ENCODE measurements at places on chromosomes 1 and 21.

DNA sequence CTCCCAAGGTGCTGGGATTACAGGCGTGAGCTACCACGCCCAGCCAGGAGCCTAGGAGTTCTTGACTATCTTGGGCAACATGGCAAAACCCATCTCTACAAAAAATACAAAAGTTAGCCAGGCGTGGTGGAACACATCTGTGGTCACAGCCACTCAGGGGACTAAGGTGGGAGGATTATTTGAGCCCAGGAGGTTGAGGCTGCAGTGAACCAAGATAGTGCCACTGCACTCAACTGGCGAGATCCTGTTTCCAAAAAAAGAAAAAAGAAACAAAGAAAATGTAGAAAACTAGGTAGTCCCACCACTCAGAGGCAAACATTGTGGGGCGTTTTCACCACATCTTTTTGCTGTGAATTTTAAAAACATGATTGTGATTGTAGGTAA is 141.3 kb downstream of the ZZZ3 start:
- no peak for DNase-seq

DNA sequence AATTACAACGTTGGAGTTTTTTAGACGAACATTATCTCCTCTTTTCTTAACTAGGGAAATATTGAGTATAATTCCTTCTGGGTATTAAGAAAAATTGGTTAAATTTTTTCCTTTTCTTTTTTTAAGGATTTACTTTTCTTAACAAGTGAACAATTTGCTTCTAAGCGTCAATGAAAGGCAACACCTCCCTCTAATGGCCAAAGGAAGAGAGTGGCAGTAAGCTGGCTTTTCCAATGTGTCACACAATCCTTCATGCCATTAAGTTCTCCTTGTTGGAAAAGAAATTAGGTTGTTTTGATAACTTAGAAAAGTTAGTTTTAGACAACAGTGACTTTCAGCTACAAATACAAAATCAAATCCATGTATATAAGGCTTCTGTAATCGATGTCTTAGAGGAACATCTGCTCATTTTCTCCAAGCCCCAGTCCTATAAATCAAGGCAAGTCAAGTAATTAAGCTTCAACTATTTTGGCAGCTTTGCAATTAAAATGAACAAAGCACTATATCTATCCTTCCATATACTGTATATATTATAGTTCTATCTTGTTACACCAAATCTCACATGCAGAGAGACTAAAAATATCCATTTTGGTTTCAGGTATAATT is 62.8 kb downstream of the EDEM3 start:
- DNase-seq, result no peak

DNA sequence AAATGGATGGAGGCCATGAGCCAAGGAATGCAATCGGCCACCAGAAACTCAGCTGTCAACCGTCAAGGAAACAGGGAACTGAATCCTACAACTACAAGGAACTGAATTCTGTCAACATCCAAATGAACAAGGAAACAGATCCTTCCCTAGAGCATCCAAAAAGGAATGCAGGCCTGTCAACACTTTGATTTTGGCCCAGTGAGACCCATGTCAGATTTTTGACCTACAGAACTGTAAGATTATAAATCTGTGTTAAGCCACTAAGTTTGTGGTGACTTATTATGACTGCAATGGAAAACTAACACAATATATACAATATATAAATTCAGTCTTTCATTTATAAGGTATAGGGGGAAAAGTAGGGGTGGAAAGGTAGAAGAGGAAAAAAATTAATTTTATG is 55.3 kb downstream of the SHCBP1L start:
- DNase-seq, result no peak

- DNase-seq, result no peak
Measured at GRCh38 chr1:82785268-82785790, 984.6 kb downstream of the ADGRL2 start.

DNA sequence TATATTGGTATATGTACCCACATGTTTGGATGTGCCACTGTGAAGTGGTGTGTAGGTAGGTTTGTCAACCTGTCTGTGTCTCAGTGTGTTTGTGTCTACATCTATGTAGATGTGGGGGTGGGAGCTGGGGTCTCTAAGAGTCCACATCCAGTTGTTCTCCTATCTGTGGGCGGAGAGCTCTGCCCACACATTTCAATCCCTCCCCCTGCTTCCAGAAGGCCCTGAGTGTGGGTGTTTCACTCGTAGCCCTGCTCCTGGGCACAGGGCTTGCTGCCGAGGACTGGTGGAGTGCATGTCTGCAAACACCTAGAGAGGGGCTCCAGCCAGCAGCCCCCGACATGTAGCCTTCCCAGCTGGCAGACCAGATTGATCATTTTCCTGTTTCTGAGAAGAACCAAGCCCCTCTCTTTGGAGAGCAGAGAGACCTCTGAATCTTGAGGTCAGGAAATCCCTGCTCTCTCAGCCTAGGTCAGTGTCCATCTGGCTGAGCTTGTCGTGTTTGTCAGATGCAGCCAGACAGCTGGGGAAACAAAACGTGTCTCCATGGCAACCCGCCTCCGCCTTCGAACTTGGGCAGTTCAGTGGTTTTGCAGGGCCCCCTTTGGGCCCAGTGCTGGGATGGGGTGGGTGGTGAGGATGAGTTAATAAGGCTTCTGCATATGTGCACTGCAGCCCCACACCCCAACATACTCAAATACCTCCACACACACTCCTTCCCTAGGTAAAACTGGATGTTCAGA is 31.2 kb upstream of the SYNC start:
- DNase-seq, result no peak

- DNase-seq, result no peak
Measured at GRCh38 chr1:209107535-209107934, 476.0 kb upstream of the CAMK1G start.

DNA sequence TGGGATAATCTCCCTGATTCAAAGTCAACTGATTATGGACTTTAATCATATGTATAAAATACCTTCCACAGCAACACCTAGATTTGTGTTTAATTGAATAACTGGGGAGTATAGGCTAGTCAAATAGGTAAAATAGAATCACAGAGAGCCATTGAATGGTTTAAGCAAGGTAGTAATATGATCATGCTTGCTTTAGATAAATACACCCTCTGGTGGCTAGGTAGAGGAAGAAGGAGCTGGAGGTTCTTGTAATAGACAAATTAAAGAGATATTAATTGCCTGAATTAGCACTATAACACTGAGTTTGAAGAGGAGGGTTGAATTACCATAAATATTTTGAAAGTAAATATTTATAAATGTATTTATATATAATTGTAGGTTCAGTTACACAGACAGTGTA is 40.3 kb downstream of the DIRAS3 start:
- no peak for DNase-seq

DNA sequence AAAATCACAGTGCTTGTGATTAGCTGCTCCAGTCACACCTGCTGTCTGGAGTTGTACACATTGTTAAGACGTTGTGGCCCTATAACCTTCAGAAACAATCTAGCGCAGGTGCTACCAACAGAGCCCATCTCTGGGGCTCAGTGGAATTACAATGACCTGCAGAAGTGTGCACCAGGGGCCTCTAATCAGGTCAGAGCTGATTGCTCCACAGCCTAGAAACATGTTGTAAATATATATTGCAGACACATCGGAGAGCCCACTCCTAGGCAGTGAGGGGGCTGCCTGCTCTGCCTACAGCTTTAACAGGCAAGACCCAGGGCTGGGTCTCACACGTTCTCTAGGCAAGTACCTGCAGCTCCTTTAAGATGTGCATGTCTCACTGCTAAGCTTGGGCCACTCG is 302.0 kb downstream of the SIPA1L2 start:
- DNase-seq, result no peak

DNA sequence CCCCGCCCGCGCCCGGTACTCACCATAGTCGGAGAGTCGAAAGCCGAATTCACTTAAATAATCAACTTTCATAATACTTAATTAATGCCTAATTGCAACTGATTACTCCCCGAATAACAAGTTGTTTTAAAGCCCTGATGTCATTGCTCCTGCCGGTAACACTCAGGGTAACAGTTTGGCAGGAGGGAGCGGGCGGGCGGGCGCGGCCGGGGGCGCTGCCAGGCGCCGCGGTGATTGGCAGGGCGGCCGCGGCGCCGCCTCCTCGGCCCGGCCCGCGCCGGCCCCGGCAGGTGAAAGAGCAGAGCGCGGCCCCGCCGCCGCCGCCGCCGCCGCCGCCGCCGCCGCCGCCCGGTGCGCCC is 102.2 kb downstream of the CASZ1 start:
- DNase-seq, result no peak

DNA sequence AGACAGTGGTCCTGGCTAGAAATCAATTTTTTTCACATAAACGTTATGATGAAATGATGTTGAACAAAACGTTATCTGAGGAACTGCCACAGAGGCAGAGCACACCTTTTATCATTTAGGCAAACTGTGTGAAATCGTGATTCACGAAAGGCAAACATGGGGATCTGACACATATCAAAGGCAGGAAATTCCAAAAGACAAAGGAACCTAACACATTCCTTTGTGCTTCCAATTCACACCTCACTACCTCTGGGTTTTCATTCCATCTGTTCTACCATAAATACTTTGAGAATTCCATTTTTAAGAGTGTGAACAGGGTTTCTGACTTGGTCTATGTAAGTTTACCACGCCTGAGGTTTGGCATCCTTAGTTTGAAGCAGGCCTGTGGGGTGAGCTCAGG is 119.5 kb upstream of the KRTAP19-8 start:
- DNase-seq, result no peak

- no peak for DNase-seq
Measured at GRCh38 chr1:117669572-117669971, 63.7 kb downstream of the TENT5C start.

DNA sequence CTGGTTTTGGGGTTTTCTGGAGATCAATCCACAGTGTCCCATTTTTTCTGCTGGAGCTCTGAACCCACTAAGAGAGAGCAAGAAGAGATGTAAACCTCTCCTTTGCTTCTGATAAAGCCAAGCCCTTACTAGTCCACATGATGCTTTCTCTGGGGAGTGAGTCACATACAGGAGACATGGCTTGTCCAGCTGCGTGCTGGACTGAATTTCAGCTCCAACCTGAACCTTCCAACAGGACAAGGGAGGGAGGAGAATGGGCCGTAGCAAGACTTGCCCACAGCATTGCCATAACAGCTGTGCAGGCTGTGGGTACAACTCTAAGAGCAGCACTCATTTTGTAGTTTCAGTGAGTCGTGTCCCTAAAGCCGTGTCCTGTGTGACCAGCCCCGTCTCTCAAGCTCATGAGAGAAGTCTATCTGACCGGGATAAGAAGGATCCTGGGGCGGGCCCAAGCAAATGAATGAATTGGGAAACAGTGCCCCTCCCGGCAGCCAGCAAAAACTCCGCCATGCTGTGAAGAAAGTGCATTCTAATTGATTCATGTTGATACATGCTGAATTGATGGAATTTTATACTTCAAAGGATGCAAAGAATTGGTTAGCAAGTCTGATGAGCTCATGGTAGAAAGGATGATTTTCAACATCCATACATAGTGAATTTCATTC is 195.2 kb downstream of the GABPA start:
- DNase-seq, result no peak

- no peak for DNase-seq
Measured at GRCh38 chr1:3249231-3249630, 180.2 kb downstream of the PRDM16 start.

DNA sequence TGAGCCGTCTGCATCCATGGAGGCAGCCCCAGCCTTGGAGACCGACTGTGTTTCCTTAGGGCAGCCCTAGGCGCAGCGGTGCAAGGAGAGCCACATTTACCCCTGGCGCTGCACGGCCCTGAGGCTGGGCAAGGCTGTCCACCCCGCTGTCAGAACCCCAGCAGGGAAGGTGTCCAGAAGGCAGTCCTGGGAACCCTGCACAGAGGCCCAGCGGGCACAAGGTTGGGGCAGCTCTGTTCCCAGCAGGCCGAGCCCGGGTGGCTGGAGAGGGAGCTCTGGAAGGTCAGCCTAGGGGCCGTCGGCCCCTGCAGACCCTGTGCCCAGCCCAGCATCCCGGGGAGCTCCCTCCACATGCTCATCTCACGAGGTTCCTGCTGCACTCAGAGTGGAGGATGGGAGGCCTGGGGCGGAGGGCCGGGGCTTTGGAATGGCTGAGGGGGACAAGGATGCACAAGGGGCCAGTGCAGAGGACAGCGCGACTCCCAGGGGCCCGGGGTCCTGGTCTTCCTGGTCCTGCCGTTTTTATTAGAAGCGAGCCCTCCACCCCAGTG is 19.9 kb upstream of the SAMD11 start:
- no peak for DNase-seq

- no peak for DNase-seq
Measured at GRCh38 chr1:182071924-182072323, 10.4 kb upstream of the ZNF648 start.

- no peak for DNase-seq
Measured at GRCh38 chr1:32144033-32144432, 35.4 kb upstream of the TXLNA start.

- DNase-seq, result no peak
Measured at GRCh38 chr21:40638466-40639251, 208.3 kb downstream of the DSCAM start.

DNA sequence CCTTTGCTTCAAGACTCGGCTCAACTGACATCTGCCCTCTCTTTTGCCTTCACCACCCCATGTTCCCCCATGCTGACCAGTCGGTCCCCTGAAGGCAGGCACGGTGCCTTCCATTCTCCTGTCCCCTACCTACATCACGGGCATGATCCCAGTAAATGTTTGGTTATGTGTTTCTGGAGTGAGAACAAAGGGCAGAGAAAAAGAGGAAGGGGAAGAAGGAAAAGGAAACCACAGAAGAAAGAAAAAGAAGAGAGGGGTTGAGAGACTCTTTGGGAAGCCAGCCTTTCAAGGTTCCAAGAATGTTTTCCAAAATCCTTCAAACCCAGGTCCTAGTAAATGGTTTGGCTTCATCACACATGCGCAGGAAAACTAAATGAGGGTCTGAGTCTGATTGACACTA is 84.9 kb downstream of the CDC7 start:
- DNase-seq, result no peak

GRCh38 chr1:154433161-154433764 is 28.1 kb downstream of the IL6R start:
- no peak for DNase-seq

- DNase-seq, result no peak
Measured at GRCh38 chr1:4127592-4128140, 227.6 kb upstream of the C1orf174 start.

GRCh38 chr1:1349256-1350012 is at the start of gene DVL1:
Gene DVL1, minus strand, starts transcription at chr1:1349418. Its CDS starts 353 bp downstream, at chr1:1349065.
- no peak for DNase-seq

DNA sequence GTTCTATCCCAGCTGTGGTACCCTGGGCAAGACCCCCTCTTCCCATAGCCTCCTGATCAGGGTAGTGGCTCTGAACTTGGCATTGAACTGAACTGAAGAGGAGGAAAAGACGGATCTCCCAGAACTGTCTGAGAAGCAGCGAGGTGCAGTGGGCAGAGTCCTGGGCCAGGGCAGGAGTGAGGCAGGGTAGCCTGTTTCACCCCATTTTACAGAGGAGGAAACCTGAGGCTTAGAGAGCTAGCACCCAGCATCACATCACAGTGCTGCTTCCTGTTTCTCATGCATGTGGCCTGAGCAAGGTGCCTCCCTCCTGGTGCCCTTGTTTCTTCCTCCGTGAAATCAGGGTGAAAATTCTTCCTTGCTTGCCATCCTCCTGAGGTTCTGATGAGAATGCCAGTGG is 17.1 kb downstream of the ZNF362 start:
- no peak for DNase-seq
